OCI-LY7 (cell line): ENCODE measurements at places on chromosomes 3 and 15.

- DNase-seq = no peak
Observed at GRCh38 chr3:163218336-163218735, 1721.7 kb downstream of the OTOL1 start.

DNA sequence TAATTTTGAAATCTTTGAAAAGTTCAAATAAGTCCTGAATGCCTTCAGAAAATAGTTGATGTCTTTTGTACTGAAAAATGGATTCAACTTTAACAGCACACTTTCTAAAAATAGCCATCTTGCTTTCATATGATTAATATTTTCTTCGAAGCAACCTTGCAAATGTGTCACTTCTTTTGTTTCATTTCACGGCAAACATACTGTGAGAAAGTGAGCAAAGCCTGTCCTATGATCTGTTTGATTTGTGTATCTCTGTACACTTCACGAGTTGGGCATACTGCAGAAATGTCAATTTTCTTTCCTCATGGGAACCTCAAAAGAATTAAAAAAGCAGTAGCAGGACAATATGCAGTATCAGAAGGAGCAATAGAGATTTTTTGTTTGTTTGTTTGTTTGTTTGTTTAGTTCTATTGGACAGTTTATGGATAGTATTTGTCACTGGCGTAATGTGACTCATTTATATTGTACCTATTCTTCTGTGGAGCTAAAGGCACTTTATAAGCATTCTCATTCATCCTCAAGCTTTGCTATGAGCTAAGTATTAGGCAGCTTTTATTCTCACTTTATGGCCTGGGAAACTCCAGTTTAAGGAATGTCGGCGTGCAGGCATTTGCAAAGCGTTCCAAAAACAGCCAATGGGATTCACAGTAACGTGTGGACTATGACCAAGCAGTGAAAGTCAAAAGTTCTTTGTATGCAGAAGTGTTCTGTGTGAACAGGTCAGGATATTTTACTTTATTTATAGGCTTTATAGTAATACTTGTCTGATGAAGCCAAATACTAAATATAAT is 572.0 kb downstream of the NAALADL2 start:
- DNase-seq = no peak

DNA sequence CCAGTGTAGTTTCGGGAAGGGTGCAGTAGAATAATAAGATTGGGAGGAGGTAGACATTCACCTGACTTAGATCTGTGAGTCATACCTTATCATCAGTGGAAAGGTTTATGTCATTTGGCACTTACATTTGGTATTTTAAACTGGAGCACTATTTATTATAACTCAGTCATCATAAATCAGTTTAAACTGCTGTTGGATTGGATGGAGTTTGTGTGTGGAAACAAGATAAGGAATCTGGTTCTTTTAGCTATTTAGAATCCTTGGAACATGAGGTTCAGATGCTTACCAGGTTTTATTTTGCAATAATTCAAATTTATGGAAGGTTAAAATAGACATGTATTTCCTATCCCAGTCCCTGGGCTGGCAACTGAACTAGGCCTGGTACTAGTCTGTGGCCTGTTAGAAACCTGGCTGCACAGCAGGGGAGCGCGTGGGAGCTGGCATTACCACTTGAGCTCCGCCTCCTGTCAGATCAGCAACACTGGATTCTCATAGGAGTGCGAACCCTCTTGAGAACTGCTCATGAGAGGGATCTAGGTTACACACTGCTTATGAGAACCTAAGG is 34.5 kb downstream of the ZFAND6 start:
- no peak for DNase-seq

- no peak for DNase-seq
Observed at GRCh38 chr15:62618432-62618831, 424.1 kb upstream of the TPM1 start.

DNA sequence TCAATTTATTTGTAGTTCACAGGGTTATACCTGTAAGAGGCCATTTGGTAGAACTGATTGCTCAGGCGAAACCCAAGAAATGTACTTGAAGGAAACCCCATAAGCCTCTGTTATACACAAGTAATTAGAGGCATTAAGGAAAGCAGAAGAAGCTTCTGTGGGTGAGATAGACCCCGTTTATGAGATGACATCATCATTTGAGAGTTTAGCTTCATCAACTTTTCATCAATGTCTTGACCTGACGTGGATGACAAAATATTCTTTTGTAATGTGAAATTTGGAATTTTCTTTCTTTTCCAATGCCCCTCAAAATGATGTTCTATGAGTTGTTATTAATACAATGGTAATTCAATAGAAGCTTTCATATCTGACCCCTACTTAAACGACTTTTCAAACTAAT is 136.2 kb downstream of the MDFIC2 start:
- no peak for DNase-seq

GRCh38 chr3:109685084-109686079 is 348.0 kb upstream of the DPPA4 start:
- DNase-seq = no peak

DNA sequence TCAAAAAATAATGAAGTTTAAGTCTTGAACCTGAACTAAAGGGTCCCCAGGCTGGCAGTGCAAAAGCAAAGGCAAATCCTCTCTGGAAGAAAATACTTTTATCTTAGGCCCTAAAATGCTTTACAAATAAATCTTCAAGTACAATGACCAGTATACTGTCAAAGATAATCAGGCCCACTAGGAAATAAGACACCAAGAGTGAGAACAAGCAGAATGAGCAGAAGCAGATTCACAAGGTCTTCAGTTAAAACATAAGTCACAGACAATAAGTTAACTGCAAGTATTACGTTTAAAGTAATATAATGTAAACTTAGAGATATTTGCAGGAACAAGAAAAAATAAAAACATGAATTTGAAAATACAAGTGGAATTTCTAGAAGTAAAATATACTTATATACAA is 42.2 kb upstream of the IGSF10 start:
- no peak for DNase-seq

DNA sequence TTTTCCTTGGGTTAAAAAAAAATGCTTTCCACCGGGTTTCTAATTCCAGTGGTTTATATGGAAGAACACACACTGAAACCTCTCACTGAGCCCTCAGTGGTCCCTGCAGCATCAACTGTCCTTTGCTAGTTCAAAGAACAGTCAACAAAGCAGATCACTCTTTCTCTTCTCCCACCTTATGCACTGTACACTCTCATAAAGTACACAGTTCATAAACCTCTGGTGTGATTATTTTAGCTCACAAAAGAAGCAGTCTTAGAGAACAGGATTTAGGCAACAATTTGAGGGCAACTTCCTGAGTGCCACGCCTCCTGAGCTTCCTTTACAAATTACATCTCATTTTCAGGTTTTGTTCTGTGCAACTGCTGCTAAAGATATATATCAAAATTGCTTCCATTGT is 728.4 kb upstream of the GOLIM4 start:
- DNase-seq = no peak

- DNase-seq = peak; percentile 14
Observed at GRCh38 chr15:77650265-77650664, 17.6 kb upstream of the LINGO1 start.

DNA sequence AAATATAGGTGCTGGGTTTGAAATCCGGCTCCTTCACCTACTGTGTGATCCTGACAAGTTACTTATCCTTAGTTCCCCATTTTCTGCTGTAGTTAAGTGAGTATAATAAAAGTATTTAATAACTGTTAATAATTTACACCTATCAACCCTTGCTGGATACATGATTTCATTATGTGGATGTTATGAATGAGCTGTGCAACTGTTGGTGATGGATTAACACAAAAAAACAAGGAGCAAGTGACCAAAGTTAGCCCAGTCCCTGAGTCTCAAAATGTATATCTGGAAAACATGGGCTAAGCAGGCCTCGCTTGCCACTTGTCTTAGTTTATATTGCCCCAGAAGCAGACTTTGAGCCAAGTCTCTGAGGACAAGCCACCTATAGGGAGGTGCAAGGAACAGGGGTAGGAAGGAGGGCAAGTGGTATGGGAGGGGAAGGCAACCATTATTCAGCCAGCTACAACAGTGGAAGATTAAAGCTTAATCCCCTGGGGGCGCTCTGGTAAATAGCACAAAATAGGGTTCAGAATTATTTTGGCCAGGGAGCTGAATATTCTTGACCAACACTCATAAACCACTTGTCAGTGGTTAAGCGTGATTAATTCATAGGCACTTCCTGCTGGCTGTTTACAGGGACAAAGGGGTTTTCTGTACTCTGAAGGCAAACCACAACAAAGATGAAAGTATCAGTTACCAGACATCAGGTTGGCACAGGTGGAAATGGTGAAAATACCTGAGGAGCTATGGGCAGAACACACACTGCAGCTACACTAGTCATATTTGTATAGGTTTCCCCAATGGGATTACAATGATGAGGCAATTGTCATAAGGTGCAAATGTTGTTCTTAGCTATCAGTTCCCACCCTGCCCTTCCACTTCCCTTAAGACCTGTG is 76.2 kb downstream of the TRIM42 start:
- DNase-seq = peak; percentile 73

GRCh38 chr3:182637350-182638110 is 155.8 kb upstream of the ATP11B start:
- DNase-seq = no peak

DNA sequence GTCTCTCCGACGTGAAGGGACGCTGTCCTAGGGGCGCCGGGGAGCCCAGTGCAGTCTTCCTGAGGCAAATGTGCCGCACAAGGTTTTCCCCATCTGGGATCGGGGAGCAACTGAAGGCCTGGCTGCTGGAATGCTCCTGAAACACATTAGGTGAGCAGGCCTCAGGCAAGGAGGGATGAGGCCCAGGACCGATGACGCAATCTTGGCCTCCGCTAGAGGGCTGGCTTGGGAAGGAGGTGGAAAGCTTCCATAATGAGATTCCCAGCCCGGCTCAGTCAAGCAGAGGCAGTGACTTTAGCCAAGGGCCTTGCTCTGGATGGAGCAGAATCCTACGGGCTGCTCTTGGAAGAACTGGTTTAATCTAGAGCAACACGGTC is 50.8 kb downstream of the CPN2 start:
- DNase-seq = no peak

DNA sequence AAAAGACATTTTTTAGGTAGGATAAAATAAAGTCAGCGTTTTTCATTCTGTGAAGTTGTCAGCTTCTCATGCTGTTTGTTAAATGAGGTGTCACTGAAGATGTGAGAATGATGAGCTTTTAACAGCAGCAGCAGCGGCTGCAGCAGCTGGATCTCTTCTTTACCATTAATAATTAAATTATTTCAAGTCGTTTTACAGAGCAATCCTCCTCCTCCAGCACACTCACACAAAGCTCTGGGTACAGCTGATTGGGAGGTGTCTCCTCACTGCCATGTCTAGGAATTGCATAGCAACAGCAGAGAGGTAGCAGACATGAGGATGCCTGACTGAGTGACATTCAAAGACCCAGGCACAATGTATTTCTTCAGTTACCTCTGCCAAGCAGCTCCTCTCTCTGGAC is 46.7 kb upstream of the PLAAT1 start:
- no peak for DNase-seq

- no peak for DNase-seq
Observed at GRCh38 chr3:49794431-49794830, 5.2 kb downstream of the CDHR4 start.

- DNase-seq = no peak
Observed at GRCh38 chr3:153038779-153039178, 123.2 kb upstream of the RAP2B start.

DNA sequence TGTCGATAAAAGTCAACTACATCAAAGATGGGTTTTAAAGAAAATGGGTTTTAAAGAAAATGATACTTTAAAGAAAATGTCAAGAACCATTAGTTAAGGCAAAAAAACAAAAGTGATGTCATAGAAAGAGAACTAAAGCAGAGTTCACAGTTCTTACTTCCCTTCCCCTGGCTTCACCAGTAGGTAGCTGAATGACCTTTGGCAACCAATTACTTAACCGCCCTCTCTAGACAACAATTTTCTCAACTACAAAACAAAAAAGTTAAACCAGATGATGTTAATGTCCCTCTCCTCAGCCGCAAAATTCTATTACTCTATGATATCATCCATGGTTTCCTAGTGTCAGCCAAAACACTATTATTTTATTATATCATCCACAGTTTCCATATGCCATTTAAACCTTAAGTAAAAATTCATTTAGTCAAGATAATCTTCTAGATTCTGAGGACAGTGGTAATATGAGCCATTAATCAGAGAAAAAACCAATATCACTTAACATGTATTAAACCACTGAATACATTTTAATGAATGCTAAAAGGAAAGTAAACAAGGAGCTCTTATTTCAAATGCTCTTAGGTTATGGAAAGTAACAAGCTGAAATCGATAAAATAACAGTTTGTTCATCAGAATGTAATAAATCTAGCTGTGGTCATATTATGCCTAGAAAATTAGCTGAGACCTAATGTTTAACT is 13.1 kb downstream of the RYK start:
- no peak for DNase-seq

GRCh38 chr15:35557544-35557943 is 11.6 kb upstream of the DPH6 start:
- no peak for DNase-seq

GRCh38 chr3:196599734-196600128 is 31.3 kb downstream of the FBXO45 start:
- no peak for DNase-seq

- no peak for DNase-seq
Observed at GRCh38 chr15:39083213-39083612, 497.7 kb upstream of the THBS1 start.

GRCh38 chr3:150096700-150097587 is 126.2 kb upstream of the PFN2 start:
- DNase-seq = no peak

- no peak for DNase-seq
Observed at GRCh38 chr3:8313560-8314267, 187.9 kb upstream of the LMCD1 start.

DNA sequence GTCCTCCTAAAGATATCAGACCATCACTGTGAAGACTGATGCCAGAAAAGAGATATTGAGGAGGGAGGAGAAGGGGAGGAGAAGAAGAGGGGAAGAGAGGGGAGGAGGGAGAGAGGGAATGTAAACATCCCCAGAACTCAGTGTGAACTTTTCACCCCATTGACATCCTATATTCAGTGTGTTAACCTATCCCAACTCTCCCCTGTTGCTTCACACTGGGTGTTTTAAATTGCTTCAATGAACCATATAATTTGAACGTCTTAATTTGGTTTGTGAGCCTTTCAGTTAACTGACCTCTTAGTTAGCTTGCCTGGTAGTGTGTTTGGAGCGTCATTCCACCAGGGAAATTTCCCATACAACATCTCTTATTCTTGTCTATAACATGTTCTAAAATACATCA is 29.8 kb upstream of the PTPRG start:
- DNase-seq = no peak

- no peak for DNase-seq
Observed at GRCh38 chr15:56831467-56832005, 86.9 kb upstream of the TCF12 start.

GRCh38 chr3:192745150-192745549 is 17.8 kb upstream of the FGF12 start:
- DNase-seq = no peak

GRCh38 chr3:77780278-77780996 is 740.5 kb downstream of the ROBO2 start:
- no peak for DNase-seq
